Activated CD4-positive, alpha-beta memory T cell treated with anti-CD3 and anti-CD28 coated beads for 36 hours (primary cell): ENCODE measurements at places on chromosomes 1 and 21.

DNA sequence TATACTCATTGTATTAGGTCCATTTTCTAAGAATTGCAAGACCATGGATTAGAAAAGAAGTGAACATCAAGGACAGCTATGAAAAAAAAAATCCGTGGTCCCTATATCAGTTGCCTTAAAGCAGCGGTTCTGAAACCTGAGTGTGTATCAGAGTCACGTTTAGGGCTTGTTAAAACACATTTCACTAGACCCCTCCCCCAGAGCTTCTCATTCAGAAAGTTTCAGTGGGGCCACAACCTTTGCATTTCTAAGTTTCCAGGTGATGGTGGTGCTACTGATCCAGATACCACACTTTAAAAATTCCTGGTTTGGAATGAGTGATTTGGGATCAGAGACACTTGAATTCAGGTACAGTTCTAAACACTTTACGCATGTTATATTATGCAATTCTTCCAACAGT, 96.1 kb upstream of the PRMT6 start:
- DNase-seq: no peak

GRCh38 chr1:112721966-112722524, 6.9 kb upstream of the PPM1J start:
- DNase-seq: no peak

GRCh38 chr1:234881893-234882771, 246.5 kb downstream of the TOMM20 start:
- peak; percentile 72 for DNase-seq

DNA sequence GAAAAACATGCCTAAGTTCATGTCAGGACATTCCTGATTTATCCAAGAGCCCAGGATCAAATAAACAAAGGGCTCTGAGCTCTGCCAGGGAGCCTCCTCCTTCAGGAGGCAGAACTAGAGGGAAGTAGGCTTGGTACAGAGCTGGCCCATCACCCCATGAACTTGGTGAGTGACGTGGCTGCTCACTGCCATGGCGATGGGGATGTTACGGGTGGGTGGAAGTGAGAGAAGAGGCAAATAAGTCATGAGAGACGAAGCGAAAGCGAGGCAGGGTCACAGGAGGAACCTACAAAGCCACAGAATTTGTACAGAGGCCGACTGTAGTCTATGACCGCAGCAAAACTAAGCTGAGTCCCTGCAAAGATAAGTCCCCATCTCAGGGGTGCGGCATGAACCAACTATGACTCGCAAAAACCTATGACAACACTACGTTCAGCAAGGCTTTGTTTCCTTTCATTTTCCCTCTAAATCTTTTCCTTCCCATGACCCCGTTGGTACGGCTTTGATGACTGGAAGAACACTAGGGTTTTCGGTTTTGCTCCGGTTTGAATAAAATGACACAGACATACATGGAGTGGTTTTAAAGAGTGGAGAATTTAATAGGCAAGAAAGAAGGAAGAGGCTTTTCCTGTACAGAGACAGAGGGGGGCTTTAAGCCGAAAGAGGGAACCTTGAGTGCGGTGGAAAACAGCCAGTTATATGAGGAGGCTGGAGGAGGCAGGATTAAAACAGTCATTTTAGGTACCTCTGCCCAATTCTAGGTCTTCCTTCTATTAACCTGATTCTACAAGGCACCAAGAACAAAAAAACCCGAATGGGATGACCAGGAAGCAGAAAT, 74.1 kb downstream of the CD46 start:
- peak; percentile 94 for DNase-seq

DNA sequence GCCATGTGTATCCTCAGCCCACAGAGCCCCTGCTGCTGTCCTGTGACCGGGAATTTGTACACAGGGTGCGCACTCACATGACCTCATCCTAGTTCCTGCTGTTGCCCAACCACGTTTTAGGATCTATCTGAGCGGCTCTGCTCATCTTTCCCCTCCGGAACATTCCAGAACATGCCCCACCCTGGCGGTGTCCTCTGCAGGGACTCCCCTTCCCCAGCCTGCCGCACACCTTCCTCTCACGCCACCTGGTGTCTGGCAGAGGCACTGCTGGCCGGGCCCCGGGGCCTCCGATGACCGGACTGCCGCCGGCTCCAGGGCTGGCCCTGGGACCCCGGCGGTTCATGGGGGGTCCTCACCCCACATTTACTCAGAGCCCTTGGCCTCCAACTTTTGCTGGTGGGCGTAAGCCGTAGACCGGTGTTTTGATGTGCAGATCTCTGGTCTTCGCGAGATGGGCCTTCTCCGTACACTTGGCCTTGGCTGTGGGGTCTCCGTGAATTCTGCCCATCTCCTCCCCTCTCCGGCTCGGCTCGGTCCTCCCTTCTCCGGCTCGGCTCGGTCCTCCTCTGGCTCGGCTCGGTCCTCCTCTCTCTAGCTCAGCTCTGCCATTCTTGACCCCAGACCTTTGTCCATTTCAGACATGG, 29.5 kb downstream of the ARHGEF16 start:
- peak; percentile 55 for DNase-seq

DNA sequence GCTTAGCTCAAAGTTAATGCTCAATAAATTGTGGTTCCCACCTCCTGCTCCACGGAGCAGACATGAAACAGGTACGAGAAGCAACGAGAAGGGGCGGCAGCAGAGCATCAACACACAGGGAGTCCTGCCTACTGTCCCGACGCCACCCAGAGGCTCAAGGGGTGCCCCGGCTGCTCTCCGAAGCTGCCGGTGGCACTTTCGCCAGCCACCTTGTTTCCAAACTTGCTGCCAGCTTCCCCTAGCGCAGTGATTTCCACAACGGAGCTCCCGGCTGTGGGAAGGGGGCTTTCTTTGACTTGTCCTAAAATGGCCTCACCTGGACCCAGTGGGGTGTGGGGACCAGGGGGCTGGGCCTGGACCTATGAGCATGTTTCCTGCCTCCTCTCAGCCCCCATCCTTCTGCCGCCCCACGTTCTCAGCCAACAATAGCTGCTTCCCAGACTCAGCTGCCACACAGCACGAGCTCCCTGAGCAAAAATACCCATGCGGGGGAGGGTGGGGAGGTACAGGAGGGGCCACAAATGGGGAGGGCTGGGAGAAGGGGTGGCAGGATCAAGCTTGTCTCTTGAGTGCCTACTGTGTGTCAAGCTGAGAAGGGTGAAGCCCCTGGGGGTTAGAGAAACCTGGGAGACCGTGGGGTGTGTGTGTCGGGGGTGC, 35.6 kb upstream of the ECE1 start:
- DNase-seq: no peak

- no peak for DNase-seq
Measured at GRCh38 chr1:68047659-68048026, 2.8 kb downstream of the DIRAS3 start.

DNA sequence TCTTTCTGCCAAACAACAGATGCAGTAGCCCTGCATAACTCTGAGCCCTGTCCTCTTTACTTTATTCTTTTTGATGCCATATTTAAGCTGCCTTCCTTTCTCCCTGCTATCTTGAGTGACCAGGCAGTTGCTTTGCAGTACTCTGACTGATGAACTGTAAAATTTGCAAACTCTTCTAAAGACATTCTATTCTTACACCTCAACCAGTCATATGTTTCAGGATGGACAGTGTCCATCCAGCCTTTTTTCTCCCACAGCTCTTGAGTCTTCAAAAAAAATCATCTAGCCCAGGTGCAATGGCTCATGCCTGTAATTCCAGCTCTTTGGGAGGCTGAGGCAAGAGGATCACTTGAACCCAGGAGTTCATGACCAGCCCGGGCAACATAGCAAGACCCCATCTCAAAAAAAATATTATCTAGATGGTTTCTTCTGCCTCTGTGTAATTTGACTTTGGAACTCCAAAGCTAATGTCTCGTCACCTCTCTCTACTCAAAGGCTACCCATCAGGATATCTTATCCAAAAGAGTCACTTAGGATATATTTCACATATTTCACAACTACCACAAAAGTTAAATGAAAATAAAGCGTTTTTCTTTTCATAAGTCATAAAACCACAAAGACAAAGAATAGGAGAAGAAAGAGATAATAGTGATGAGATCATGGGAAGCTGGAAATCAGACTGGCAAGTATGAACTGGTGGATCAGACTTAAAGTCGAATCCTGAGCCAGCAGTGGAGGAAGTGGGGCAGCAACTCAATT, 54.6 kb upstream of the IPO9 start:
- no peak for DNase-seq

GRCh38 chr1:171110621-171111326, 20.1 kb downstream of the FMO3 start:
- no peak for DNase-seq

DNA sequence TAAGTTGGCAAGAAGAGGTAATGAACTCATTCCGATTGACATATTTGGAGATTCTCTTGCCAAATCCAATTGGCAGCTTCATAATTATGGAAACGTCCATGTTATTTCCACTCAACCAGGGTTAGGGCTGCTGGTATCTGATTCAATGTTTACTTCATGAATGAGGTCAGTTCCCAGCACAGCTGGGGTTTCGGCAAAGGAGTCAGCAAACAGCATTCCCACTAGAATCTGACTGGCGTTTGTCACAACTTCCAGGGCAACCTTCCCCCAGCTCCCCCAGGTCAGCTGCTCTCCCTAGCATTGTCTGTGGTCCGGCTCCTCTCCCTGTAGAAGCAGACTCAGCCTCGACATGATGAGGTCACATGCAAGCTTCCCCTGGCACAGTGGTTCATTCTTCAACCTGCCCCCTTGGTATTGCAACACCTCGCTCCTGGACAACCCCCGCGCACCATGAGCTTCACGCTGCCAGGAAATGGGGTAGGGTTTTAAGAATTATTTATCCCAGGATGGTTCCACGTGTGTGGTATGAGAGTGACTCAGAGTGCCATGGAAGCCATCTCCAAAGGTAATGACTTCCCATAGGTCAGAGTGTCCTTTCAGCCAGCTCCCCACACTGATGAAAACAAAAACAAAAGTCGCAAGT, 100.7 kb upstream of the SLC25A33 start:
- DNase-seq: no peak

- DNase-seq: no peak
Measured at GRCh38 chr1:100234432-100234831, 15.2 kb downstream of the DBT start.

DNA sequence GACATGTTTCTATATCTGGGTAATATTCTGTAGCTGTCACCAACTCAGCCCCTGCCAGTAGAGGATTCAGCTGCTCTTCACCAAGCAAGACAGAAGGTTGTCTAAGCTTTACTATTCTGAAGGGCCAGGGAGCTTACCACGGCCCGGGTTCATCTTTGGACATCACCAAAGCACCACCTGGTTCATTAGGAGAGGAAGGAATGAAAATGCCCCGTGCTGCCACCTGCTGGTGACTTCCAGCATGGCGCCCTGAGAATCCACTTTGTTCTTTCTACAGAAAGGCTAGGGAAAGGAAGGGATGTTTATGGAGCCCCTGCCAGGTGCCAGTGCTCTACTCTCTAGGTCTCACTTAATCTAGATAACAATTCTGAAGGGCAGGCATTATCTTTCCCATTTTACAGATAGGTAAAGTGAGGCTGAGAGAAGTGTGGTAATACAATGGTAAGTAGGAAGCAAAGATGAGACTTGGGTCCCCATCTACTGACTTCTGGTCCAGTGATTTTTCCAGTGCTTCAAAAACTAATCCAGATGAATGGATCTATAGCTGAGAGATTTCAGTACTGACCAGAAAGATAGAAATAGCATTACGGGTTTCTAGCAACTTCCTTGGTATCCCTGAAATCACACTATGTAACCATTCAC, 79.5 kb downstream of the BEND5 start:
- peak; percentile 69 for DNase-seq

DNA sequence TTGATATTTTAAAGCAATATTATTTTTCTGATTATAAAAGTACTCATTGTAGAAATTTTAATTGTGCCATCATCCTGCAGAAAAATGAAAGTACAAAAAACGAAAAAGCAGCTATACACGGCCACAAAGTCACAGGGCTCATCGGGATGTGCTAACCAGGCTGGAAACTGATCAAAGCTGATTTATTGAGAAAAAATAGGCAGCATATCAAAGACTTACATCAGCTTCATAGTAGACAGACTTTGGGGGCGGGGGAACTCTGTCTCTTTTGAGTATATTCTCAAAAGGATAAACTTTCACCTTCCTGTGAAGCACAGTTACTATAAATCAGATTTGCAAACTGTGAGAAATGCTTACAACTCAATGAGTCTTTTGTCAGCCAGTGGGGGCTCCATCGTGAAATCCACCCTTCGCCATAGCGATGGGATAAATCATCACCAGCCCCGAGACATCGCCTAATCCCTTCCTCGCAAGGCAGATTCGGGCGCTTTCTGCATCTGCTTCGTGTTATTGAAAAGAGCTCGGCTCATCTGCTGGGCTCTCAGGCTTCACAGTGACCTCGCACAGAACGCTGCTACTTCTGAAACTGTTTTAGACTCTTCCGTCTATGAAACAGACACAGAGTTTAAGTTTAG, 69.2 kb upstream of the ERG start:
- no peak for DNase-seq

DNA sequence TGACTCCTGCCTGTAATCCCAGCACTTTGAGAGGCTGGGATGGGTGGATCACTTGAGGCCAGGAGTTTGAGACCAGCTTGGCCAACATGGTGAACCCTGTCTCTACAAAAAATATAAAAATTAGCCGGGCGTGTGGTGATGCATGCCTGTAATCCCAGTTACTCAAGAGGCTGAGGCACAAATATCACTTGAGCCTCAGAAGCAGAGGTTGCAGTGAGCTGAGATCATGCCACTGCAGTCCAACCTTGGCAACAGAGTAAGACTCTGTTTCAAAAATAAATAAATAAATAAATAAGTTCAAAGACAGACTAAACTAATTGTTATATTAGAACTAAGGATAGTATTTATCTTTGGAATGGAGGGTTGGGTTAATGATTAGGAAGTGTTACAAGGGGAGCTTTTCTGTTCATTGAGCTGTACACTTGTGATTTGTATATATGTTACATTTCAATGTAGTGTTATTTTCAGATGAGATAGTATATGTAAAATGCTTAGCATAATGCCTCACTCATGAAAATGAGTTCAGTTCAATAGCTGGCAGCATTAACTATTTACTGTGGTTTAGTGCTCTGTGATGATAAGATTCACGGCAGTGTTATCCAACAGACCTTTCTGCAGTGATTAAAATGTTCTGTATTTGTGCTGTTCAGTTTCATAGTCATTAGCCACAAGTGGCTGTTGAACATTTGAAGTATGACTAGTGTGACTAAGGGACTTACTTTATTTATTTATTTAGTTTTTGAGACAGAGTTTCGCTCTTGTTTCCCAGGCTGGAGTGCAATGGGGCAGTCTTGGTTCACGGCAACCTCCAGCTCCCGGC, 47.7 kb downstream of the OSBPL9 start:
- DNase-seq: no peak

GRCh38 chr1:52707927-52708655, 9.9 kb upstream of the COA7 start:
- no peak for DNase-seq

GRCh38 chr1:22508329-22508728, 55.0 kb upstream of the EPHA8 start:
- no peak for DNase-seq

GRCh38 chr1:220895412-220895946, 16.2 kb downstream of the HLX start:
- DNase-seq: no peak

DNA sequence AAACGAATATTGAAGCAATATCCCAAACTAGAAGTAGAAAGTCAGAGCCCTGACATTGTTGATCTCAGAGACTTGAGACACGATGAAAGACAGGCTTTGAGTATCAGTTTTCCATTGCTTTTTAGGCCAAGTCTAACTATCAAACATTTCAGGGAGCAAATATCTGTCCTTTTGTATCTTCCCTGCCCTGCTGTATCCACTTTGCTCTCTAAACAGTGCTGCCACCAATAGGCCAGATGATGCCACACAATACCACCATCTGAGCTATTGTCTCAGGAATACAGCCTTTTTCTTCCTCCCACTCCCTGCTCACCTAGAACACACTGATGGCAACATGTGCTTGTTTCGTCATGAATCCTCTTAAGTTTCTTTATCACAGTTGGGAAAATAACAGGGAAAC, 62.6 kb upstream of the SPAG17 start:
- DNase-seq: no peak
